ENCODE measurements at places on chromosomes 2 and 18.

DNA sequence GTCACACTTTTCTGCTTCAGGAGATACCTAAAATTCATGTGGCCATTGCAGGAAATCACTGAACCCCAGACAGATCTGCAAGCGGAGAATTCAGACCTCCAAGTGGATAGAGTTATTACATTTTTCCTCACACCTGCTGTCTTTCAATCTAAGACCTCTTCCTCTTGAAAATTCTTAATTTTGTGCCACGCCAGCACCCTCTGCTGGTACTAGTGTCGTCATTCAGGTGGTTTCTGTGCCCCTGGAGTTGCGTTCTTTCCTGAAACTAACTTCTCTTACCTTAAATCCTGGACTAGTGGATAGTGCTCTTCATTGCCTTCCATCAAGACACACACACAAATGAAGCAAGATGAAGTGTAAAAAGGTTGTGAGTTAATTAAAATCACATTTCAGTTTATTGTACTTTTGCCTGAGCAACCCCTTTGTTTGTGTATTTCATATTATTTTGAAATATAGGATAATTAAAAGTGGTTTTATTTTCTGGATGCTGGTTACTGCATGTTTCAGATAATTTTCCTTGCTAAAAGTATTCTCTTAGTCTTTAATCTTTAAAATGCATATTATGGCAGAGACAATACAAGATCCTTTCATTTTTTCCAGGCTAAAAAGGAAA, 1.6 kb upstream of the DNER start:
- no peak for DNase-seq

GRCh38 chr2:127054996-127055785, 51.8 kb downstream of the BIN1 start:
- no peak for DNase-seq

GRCh38 chr2:55403256-55403998, 16.2 kb downstream of the CCDC88A start:
- DNase-seq: no peak

DNA sequence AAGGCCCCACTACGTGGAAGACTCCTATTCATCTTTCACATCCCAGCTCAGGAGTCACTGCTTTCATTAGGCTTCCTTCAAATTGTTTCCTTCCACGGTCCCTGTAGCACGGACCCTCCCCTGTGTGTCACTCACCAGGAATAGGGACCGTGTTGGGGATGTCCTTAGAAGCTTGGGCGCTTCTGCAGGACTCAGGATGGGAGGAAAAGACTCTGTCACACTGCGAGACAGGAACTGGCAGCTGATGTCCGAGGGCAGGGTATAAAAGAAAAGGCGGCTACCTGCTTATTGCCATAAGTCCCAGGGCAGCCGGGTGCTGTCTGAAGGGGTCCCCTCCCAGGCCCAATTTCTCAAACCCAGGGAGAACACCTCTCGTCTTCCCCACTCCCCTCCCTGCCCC, 79.1 kb downstream of the BCL2L11 start:
- no peak for DNase-seq

- DNase-seq: peak; percentile 16
Observed at GRCh38 chr2:198374375-198375082, 570.1 kb downstream of the PLCL1 start.

DNA sequence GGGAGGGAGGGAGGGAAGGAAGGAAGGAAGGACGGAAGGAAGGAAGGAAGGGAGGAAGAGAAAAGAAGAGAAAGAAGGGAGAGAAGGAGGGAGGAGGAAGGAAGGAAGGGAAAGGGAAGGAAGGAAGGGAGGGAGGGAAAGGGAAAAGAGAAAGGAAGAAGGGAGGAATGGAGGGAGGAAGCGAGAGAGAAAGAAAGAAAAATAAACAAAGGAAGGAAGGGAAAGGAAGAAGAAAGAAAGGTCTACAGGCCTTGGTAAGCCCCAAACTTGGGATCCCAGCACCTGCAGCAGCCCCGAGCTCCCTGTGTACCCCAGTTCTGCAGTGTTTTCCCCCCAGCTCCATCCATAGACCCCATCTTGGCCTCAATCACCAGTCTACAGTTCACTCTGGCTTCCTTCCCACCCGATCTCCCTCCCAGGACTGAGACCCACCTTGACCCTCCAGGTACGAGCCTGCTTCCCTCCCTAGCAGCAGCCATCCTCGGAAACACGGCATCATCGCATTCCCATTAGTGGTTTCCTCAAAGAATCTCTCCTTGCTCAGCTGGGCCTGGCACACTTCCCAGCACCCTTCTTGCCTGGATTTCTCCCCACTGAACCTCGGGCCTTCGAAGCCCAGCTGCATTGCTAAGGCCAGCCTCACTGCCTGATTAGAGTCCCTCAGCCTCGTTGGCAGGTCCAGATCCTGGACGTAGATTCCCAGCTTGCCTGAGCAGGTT, 46.1 kb upstream of the SH3BP4 start:
- DNase-seq: no peak

DNA sequence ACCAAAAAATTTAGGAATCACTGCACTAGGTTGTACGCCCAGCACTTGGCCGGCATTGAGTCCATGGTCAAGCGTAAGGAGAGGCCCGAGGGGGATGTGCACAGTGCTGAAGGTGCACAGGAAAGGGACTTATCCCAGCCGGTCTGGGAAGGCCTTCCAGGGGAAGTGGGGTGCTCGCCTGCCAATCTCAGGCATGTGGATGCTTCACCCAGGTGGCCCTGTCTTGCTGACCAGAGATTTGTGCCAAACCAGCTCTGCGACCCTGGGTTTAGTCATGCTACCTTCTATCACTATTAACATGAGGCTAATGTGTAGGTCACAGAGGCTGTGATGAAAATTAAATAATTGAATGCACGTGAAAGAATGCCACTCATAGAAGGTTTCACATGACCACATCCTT, 1.7 kb upstream of the ITM2C start:
- no peak for DNase-seq

- DNase-seq: no peak
Observed at GRCh38 chr2:112993831-112994230, 11.4 kb upstream of the IL36A start.

GRCh38 chr2:176234156-176234555, 35.1 kb upstream of the MTX2 start:
- DNase-seq: no peak

Measured in BJ (cell line).